ENCODE measurements at places on chromosomes 2 and 18.

DNA sequence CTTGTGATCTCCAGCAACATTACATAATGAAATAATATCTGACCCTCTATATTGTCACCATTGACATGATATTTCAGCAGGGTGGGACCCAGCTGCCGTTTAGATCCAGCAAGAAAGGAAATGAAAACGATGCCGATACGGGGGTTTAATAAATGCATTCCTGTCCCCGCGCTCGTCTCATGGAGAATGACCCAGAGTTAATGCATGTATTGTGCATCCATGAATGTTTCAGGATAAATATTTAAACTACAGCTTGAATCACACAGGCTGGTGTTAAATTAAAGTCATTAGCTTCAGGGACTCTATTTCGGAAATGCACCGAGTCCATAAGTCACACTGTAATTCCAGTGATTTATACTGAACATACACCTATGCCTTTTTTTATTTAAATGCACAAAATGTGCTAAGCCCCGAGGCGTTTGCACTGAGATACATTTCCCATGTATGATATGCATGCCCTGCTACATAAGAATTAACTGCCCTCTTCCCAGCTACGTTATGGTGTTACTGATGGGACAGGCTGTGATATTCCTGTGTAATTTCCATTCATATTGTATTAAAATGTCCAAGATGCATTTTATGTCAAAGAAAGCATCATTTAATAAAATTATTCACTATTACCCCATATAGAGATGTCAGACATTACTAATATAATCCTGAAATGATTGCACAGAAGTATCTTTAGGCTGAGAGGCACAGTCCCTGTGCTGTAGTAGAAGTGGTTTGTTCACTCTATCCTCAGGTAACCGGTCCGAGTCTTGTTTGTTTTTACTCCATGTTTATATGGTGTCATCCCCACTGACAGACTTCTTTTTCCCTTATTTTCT lies 109.3 kb upstream of the ZNF516 start:
- DNase-seq, result no peak

DNA sequence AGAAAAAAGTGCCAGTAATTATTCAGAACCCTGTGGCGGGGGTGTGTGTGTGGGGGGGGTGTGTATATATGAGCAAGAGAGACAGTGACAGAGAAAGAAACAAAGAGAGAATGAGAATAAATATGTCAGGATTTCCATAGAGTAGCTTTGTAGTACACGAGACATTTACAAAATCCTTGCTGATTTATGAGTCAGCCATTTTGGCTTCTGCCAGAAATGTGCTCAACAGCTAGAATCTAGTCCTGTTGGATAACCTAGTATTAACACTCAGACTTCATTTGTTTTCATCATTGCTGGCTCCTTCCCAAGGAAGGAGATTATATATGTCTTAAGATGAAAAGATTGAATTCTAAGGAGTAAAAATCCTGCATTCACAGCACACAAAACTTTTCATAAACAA lies 140.5 kb upstream of the HNRNPA3 start:
- no peak for DNase-seq

GRCh38 chr18:61123309-61123708 lies 209.9 kb upstream of the CDH20 start:
- DNase-seq, result no peak

DNA sequence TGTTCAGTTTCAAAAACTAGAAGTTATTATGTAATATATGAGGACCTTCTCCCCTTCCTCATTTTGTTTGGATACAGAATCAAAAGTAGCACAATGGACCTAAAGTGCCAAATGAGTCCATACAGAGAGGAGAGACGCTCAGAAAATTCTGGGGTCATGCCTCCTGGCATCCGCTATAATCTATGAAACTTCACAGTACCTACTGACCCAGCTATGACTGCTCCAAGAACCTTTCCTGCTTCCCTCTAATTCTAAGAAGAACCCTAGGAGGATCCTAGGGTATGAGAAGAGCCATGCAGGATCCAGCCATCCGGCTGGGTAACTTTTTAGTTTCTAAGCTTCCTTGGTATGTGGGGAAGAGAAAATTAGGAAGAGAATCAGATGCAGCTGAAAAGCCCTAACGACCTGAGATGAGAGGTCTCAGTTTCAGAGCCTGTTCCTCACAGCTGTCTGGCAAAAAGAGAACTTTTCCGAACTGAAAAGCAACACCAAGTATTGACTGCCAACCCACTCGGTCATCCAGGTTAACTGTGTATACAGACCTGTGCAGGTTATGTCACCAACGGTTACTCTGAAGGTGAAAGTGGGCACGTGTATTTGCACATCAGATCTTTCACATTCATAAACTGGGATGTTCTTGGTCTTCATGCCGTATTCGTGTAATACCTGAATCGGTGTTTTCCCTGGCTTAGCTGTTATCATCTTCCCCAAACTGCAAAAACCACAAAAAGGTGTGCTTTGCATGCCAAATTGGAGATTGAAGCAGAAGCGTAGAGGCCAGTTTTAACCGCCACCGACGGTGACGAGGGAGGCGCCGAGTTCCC lies 1.1 kb downstream of the PRKRA start:
- DNase-seq, result no peak

DNA sequence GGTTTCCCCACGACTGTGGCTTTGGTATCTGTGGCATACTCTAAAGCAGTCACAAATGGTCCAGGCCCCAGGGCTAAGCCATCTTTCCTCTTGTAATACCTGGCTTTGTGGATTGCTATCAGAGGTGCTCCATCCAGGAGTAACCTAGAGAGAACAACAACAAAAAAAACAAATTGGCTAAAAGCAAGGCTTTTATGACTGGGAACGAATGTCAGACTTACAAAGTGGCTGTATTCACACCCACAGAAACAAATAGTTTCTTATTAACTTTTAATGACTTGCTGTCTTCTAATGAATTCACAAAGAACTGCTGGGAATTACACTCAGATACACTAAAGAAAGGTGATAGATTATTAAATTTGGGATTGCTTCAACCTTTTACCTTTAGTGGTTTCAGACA lies 35.1 kb downstream of the HDHD2 start:
- no peak for DNase-seq

DNA sequence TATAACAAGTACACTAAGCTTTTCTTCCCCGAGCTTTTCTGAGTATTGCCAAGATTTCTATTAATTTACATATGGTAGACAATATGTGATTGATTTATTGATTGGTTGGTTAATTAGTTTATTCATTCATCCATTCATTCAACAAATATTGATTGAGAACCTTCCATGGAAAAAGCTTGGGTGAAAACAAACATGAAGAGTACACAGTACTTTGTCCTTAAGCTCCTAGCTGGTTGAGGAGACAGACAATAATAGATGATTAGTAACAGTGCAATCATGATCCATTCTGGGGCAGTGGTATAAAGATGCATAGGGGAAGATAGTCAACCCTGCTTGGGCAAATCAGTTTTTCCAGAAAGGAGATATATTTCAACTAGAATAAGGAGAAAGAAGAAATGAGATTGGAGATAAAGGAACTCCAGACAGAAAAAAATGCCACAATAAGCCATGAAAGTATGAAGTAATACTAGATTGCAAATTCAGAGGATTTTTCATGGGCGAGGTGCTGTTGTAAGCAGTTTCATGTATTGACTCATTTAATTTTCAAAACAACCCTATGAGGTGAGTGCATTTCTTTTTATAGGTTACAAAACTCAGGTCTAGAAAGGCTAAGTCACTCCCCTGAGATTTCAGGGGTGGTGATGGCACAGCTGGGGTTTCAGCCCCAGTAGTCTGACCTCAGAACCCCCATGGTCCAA lies 129.5 kb downstream of the RND3 start:
- no peak for DNase-seq

DNA sequence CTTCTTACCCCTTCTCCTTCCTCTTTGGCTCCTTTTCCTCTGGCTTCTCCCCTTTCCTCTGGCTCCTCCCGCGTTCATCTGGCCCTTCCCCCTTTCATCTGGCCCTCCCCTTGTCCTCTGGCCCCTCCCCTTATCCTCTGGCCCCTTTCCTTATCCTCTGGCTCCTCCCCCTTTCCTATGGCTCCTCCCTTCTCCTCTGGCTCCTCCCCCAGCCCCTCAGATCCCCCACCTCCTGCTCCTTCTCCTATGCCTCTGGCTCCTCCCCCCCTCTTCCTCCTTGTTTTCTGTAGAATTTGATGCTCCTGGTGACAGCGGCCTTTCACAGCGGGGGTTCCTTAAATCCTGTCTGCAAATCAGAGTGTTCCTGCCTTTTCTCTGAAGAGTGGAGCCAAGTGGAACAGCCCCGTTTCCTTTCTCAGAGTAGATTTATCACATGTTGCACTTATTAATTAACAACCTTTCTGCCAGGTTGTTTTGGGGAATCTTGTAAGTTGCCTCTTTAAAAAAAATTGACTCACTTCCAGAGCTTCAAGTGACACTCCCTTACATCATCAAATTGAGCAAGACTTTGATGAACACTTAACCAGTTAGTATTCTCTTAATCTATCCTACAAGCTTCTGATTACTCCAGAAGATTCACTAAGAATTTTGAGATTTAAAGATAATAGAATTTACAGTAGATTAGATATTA lies 27.9 kb downstream of the FABP1 start:
- no peak for DNase-seq

- no peak for DNase-seq
Observed at GRCh38 chr2:236010920-236011685, 157.1 kb downstream of the GBX2 start.

- DNase-seq, result no peak
Observed at GRCh38 chr2:152284398-152284797, 50.6 kb upstream of the FMNL2 start.

DNA sequence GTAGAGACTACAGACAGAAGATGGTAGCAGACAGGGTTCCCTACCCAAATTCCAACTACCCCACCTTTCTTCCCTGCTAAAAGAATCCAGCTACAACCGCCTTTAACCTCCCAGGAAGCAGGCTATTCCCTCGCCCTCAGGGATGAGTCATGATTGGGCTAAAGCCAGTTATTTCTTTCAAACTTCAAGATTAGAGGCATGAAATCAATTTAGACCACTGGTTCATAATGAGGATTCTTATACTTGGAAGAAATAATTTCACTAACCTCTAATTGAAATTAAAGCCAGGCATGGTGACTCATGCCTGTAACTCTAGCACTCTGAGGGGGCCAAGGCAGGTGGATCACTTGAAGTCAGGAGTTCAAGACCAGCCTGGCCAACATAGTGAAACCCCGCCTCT lies 20.0 kb downstream of the TRIP12 start:
- DNase-seq, result no peak

- DNase-seq, result no peak
Observed at GRCh38 chr2:15826273-15826717, 114.1 kb upstream of the MYCN start.

- DNase-seq, result no peak
Observed at GRCh38 chr2:105139556-105140239, 101.8 kb downstream of the MRPS9 start.

GRCh38 chr2:216144857-216145256 lies 35.7 kb downstream of the XRCC5 start:
- DNase-seq, result no peak

- DNase-seq, result no peak
Observed at GRCh38 chr2:224165901-224166319, 126.8 kb upstream of the SERPINE2 start.

DNA sequence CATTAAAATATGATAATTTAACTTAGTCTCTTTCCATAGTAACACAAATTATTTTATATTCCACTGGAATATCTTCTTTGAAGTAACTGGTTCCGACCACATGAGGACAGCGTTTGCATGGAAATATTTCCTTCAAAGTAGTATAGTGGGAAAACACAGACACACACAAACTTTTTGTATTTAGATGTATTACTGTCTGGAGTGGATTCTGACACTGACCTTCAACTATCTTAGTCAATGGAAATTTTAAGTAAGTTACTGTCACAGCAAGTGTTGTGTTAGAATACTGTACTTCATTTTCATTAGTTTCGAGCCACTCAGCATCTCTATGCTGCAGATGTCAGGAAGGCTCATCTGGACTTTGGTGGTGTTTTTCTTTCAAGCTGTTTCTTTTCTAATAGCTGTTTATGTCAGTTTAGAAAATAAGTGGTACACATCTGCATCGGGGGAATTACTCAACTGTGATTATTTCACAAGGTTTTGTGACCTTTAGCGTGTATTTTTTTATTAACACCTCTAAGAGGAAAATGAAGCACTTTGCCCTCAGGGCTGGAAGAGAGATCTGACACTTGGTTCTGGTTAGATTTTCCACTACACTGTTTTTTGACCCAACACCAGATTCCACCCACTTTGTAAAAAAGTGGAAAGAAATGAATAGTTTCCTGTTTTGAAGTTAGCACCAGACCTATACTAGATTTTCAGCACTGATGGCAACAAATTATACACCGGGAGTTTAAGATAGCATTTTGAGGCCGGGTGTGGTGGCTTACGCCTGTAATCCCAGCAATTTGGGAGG lies 18.9 kb upstream of the THOC1 start:
- no peak for DNase-seq

DNA sequence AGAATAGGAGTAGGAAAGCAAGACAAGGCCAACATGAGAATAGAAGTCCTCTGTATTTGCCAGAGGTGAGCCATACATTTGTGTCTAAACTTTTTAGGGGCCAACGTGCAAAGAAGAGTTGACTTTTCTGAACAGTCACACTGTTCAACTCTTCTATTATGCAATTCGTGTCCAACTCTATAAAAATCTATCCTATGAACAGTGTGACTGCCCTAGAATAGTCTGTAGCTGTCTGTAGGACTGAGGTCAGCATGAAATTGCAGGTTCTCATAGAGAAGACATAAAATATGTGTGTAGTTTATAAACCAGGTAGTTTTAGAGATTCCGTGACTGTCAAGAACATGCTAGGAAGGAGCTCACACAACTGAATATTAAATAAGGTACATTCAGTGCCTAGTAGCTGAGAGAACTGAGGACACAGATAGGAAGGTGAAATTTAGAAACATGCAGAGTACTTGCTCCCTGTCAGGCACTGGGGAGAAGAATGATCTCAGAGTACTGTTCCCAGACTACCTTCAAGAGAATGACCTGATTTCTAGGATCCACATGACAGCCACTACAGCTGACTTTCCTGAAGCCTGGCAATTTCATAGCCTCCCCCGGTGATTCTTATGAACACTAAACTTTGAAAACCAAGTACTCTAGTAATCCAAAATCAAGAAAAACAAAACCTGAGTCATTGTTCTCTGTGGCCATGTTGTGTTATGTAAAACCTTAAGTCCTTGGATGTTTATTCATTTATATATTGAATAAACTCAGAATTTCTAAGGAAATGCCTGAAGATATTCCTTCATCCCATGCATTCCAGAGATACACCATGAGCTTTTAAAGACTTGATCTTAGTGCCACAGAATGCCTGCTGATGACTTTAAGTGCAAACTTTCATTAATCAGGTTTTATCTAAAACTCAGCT lies 201.5 kb upstream of the BOD1L2 start:
- DNase-seq, result no peak

- DNase-seq, result no peak
Observed at GRCh38 chr2:2942225-2942624, 435.4 kb downstream of the EIPR1 start.
